ENCODE measurements at places on chromosomes 7 and 10.

GRCh38 chr10:124469956-124470484 lies 8.4 kb downstream of the LHPP start:
- DNase-seq: no peak

DNA sequence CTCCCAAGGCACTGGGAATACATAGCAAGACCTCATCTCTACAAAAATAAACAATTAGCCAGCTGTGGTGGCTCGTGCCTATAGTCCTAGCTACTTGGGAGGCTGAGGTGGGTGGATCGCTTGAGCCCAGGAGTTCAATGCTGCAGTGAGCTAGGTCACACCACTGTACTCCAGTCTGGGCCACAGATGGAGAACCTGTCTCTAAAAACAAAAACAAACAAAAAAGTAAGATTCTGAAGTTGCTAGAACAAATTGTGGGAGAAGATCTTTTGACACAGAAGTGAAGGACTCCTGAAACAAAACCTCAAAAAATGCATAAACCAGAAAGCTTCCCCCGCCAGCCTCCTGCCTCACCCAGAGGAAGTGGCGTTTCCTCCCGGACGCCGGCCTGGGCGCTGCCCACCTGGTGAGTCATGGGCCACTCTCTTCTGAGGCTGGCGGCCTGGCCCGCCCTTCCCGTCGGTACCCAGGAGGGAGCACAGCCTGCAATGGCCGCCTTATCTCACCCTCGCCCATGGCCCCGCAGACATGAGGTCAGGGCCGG lies 25.4 kb upstream of the ELN start:
- no peak for DNase-seq

GRCh38 chr7:41280491-41280890 lies 422.4 kb downstream of the INHBA start:
- DNase-seq: no peak

GRCh38 chr7:140003913-140004382 lies 58.8 kb downstream of the PARP12 start:
- no peak for DNase-seq

DNA sequence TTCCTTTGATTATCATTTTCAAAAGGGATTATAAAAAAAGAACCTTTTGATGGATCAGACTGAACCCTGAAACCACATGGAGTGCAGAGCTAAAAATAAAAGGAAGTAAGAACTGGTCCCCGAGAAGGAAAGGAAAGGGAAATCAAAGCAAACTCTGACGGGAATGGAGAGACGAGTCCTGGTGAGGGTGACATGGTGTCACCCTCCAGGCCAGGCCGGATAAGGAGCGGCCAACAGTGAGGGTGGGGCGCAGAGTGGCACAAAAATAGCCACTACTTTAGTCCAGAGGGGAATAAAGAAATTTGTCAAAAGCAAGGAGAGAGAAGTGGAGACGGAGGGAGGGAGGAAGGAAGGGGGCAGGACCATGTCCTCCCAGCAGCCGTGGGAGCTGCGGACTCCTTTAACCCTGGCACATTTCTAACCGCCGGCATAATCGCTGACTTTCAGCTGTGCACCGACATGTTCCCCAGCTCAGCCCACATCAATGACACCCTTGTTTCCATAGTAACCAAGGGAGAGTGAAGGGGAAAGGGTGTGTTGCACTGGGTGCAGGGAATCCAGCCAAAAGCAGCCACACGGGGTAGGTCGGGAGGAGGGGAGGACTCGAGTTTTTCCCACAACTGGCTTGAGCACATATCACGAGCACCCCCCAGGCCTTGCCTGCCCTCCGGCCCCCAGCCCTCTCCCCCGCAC lies 29.7 kb downstream of the TRIM8 start:
- peak; percentile 67 for DNase-seq

- DNase-seq: no peak
These were observed 90.0 kb downstream of the C1GALT1 start for GRCh38 chr7:7272294-7272693.

DNA sequence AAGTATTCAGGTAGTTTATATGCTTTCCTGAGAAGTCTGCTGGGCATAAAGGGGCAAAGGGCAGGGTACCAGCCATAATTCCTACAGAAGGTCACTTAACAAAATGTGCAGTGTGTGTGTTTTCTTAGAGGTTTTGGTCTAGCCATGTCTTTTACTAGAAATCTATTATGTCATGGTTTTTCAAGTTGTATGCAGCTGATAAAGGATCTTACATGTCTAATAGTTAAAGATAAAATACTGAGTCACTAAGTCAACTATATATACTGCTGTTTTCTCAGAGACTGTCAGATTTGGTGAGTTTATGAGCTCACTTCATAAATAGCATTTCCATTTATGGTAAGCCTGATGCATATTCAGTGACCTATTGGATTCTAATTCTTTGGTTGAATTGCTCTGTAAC lies 7.7 kb downstream of the CASP2 start:
- DNase-seq: no peak

DNA sequence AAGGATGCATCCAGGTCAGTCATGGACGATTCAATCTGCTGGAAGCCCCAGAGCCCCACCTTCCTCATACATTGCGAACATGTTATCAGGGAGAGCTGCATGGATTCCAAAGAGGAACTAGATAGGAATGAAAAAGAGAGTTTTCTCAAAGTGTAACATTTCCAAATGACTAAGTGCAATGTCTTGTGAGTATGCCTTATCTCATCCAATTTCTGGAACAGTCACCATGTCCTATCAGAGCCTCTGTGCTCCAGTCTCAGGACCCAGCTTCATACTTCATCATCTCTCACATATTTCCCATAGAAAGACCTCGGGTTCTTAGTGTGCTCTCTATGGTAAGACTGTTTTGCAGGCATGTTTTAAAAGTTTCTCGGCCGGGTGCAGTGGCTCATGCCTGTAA lies 26.8 kb downstream of the ZC3HC1 start:
- no peak for DNase-seq
